NK-92 treated with Interleukin-12 subunit alpha and Interleukin-12 subunit beta, amount 100 ng/mL, for 24 hours (cell line): ENCODE measurements at places on chromosomes 7 and 10.

DNA sequence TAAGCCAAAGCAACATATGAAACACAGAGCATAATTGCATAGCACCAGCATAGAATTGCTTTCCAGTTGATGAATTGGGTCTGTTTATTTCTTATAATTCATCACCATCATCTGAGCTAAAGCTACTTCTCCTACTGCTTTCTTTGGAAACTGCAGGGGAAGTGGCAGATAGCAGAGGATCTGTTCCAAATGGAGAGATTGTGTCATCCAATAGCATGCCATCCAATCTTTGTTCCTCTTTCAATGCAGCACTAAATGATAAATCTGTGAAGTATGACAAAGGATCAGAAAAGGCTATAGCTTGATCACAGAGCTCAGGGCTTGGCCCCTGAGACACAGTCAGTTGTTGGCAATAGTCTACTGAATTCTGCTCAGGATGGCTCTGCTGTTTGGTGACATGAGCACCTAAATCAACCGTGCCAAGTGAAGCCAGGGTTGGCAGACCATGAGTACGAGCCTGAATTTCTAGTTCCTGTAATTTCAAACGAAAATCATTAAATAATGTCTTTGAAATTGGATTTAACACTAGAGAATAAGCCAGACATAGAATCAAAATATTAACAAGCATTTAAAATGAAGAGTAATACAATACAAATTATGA is 90.0 kb downstream of the TFEC start:
- DNase-seq = no peak

- DNase-seq = no peak
Measured at GRCh38 chr7:42315103-42315502, 78.1 kb upstream of the GLI3 start.

DNA sequence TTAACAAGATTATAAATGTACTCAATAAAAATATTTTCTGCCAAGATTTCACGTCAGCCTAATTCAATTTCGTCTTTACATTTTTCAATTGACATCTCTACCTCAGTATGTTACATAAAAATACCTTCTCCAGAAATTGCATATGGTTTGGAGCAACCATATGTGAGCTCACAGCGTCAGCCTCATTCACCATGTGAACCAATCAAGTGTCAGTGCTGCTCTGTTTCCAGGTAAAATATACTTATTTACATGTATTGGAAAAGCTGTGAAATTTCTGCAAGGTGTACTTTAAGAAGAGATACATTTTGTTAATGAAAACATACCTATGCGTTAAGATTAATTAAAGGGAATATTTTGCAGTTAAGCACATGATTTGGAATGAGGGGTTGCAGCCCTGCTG is 110.7 kb upstream of the PRSS1 start:
- no peak for DNase-seq

DNA sequence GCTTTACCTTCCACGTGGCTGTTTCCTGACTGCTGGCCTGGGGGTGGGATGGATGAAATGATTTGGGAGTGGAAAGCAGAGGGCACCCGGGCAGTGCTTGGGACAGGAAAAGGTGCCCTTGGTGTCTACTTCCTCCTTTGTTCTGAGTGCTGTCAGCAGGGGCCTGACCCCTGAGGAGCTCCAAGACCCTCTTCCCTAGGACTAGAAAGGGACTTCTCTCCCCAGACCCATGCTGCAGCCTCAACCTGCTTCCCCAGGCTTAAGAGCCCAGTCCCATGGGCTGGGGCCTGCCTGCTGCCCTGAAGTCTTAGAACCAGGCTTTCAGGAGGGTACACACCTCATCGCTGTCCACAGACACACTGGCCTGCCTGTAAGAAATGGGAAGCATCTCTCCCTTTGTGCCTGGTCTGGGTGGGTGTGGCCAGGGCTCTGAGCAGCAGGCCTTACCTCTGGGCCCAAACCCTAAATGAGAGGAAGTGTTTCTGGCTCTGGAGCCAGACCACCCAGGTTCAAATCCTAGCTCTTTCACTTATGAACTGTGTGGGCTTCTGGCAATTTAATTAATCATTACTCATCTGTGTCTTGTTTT is 12.9 kb downstream of the CDH23 start:
- DNase-seq = no peak

- DNase-seq = no peak
Measured at GRCh38 chr7:150311146-150311545, 12.0 kb upstream of the LRRC61 start.

DNA sequence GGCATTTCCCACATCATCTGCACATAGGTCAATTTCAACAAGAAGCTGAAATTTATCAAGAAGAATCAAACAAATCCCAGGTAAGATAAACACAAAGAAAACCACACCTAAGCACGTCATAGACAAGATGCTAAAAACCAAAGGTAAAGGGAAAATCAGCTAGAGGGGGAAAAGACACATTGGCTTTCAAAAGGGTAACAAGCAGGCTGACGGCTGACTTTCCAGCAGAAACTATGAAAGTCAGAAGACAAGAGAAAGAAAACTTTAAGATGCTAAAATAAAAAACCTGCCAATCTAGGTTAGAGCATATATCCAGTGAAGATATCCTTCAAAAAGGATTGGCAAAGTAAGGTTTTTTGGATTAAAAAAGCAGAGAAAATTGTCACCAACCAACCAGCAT is 59.9 kb upstream of the RHEB start:
- no peak for DNase-seq

DNA sequence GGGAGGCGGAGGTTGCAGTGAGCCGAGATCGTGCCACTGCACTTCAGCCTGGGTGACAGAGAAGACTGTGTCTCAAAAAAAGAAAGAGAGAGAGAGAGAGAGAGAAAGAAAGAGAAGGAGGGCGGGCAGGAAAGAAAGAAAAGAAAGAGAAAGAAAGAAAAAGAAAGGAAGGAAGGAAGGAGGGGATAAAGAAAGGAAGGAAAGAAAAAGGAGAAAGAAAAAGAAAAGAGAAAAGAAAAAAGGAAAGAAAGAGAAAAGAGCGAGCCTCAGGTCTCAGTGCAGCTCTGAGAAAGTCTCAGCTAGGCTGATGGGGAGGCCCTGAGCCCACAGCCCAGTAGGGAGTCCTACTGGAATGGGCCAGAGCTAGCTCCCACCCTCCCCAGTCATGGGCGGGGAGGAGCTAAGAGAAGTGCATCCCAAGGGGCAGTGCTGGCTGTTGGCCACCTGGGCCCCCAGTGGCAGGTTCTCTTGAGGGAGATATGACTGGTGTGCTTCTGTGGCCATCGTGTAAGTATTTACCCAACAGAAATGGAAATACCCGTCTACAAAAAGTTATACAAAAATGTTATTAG is 69.3 kb downstream of the ABRAXAS2 start:
- no peak for DNase-seq

- DNase-seq = no peak
Measured at GRCh38 chr7:44311561-44312495, 13.6 kb downstream of the CAMK2B start.

DNA sequence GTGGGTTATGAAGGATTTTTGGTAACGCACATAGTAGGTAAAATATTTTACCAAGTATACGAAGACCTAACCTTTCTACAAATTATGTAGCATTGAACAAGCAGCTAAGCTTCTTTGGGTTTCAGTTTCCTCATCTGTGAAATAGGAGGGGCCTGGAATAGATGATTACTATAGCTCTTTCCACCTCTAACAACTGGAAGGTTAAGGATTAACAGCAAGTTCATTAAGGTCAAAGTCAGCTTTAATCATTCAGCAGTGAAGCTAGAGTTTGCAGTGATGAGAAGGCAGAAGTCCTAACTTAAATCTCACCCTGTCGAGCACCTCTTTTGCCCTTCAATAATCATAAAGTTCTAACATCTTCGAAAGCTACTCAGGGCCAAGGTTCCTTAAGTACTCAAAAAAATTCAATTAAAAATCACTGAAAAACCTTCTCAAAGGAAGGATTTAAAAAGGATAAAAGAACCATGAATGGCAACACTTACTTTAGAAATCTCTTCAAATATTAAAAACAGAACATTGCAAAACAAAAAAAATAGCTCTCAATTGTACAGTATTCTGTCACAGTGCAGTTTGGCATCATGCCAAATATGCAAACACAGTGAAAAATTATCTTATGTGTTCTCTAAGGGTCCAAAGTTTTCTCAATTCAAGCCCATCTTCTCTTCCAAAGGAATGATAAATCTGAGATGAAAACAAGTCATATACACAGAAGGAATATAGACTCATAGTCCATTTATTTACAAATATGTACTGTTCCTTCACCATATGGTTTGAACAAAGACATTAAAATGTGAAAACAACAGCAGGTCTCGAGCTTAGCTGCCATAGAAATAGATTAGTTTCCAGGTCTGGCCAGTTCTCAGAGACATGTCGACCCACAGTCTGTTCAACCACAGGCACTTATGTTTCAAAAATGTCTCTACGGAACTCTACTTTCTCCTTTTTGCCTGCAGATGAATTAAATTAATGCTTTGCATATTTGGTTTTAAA is 152.0 kb upstream of the SLC13A1 start:
- no peak for DNase-seq

GRCh38 chr10:77629775-77630506 is 7.7 kb downstream of the KCNMA1 start:
- no peak for DNase-seq

- no peak for DNase-seq
Measured at GRCh38 chr10:126454045-126454751, 65.9 kb upstream of the ADAM12 start.

GRCh38 chr10:115049318-115049717 is 43.8 kb upstream of the ATRNL1 start:
- DNase-seq = no peak

- DNase-seq = no peak
Measured at GRCh38 chr10:31867646-31868045, 61.0 kb downstream of the ARHGAP12 start.

DNA sequence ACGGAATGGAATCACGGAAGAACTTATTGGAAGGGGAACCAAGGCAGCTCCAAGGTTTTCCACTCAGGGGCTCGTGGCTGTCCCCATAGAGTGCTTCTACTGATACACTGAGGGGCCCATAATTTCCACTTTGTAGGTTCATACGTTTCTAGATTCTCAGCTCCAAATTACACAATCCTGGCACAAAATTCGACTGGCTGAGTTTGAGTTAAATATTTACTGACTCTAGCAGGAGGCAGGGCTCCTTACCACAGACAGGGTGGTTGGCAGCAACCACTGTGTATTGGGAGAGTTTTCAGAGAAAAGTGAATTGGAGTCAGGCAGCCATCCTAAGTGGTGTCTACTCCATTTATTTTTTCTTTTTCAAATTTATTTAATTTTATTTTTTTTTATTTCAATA is 55.4 kb upstream of the SEC61G start:
- no peak for DNase-seq

DNA sequence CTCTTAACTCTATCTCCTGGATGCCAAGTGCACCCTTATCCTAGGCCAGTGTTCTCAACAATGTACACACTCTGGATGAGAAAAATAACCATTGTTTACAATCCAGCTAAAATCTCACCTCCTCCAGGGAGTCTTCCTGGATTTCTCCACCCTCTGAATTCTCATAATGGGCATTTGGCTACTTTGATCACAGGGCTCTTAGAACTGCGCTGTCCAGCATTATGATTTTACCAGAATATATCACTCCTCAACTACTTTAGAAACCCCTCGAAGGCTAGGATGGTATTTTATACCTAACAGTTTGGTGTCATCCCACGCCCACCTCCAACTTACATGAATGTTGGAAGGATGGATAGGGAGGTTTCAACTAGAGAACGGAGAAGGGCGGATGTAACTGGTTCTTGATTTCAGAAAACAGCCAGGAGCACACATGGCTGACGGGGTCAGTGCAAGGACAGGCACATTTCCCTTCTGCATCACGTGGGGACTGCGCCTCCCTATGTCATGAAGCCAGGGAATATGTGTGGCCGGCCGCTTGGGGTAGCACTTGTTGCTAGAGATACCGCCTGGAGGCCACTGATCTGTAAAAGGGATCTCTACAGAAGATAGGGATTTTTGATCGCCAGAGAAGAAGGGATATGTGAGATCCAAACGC is 1.2 kb upstream of the ATP6V0E2 start:
- DNase-seq = no peak

DNA sequence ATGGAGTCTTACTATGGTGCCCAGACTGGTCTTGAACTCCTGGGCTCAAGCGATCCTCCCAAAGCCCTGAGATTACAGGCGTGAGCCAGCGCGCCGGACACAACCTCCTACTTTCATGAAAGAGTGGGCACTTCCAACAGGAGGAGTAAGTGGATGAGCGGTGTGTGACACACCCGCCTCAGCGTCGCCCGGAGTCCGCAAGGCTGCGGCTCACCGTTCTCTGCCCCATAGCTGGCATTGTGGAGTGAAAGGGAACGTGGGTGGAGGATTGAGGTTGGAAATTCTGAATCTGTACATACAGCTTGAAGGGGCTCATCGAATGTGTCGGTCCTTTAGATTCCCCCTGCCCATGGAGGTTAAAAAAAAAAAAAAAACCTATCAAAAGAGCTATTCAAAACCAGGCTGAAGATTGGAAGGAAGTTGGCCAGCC is 524 bp upstream of the PRXL2A start:
- no peak for DNase-seq

DNA sequence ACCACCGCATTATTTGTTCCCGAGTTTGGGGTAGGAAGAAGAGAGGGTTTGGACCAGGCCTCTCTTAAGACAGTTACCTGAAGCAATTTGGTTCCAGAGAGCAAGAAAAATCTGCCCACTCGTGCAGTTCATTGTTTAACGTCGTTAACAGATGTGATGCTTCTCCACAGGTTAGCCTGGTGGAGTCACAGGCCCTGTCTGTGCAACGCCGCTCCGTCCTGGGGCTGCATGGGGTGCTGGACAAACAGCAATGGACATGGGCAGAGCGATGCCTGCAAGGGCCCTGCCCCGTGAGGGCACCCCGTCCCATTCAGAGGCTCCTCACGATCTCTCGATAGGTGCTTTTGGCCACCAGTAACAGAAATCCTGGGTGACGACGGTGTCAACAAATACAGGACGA is 9.7 kb downstream of the FOXL3 start:
- no peak for DNase-seq

DNA sequence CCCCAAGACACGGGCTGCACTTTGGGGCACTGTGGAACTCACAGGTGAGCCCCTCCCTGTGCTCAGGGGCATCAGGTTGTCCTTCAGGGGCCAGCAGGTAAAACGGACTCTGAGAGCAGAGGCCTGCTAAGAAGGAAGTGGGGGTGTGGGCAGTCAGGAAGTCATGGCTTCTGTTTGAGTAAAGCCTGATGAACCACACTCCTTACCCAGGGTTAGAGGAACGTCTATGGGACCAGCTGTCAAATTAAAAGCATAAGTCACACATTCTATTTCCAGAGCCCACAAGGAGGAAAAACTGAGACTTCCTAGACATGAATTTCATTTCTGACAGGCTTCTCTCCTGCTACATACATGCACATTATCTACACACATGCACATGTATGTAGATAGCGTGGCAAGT is 616.4 kb downstream of the SDK1 start:
- no peak for DNase-seq

DNA sequence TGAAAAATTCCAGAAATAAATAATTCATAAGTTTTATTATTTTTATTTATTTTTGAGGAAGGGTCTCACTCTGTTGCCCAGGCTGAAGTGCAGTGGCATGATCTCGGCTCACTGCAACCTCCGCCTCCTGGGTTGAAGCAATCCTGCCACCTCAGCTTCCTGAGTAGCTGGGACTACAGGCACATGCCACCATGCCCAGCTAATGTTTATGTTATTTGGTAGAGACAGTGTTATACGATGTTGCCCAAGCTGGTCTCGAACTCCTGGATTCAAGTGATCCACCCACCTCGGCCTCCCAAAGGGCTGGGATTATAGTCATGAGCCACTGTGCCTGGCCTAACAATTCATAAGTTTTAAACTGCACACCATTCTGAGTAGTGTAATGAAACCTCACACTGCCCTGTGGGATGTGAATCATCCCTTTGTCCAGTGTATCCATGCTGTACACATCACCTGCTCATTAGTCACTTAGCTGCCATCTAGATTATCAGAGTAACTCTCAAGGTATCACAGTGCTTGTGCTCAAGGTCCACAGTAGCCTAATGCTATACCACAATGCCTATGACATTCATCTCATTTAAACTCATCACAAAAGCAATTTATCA is 17.9 kb downstream of the RTKN2 start:
- no peak for DNase-seq
